ENCODE measurements at places on chromosomes 1 and 21.

DNA sequence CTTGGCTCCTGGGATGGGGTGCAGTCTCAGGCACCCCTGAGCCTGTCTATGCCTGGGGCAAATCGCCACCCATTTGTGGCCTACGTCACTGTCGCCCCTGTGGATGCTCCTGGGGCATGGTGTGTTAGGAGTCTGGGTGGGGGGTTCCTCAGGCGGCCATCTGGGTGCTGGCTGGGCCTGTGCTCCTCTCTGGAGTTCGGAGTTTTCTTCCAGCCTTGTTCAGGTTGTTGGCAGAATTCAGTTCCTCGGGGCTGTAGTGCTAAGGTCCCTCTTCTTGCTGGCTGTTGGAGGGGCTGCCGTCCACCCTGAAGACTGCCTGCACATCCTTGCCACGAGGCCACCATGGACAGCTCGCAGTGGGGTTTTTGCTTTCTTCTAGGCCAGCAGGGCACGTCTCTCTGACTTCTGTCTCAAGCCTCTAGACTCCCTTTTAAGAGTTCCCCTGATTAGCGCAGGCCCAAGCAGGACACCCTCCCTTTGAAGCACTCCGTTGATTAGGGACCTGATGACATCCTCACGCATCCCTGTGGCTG lies 86.7 kb upstream of the C1orf174 start:
- no peak for DNase-seq

DNA sequence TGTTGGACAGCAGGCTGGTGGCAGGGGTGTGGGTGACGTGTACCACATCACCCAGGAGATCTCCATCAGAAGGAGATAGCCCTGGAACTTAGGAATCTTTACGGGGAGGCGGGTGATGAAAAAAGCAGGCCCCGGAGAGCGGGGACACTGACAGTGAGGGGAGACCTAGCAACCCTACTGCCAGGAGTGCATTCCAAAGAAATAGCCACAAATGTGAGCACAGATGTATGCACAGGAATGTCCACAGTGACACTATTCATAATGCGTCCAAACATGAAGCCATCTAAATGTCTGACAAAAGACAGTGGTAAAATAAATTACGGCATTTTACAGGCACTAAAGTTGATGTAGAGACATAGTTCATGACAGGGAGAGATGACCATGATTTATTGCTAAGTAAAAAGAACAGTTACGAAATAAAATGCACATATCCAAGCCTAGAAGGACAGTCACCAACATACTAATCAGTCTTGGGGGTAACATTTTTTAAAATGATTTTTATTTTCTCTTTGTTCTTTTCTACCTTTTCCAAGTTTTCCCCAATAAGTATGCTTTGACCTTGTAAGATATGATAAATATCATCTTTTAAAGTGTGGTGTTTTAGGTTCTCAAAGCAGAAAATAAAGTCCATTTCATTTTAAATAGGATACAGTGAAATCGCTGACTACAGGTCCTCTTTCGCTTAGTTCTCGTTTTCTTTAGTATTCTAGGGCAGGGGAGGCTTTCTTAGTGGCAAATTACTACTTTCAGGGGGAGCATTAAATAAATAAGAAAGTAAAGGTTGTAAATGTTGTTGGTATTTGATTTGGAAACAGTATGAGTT lies 21.3 kb downstream of the CD247 start:
- no peak for DNase-seq

DNA sequence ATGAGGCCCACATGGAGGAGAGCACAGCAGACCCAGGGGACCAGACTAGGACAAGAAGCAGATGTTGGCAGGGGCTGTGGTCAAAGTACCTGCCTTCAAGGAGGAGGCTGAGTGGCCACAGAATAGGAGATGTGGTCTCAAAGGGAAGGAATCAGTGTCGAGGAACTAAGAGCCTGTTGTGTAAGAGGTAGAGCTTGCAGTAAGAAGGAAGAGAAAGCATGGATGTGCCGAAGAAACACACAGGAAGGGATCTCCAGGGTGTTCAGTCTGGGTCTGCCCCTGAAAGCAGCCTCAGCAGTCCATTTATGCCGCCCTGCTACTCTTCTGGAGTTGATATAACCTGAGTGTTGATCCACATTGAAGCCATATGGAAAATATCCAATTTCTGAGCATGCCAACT lies 83.9 kb downstream of the NID1 start:
- no peak for DNase-seq

DNA sequence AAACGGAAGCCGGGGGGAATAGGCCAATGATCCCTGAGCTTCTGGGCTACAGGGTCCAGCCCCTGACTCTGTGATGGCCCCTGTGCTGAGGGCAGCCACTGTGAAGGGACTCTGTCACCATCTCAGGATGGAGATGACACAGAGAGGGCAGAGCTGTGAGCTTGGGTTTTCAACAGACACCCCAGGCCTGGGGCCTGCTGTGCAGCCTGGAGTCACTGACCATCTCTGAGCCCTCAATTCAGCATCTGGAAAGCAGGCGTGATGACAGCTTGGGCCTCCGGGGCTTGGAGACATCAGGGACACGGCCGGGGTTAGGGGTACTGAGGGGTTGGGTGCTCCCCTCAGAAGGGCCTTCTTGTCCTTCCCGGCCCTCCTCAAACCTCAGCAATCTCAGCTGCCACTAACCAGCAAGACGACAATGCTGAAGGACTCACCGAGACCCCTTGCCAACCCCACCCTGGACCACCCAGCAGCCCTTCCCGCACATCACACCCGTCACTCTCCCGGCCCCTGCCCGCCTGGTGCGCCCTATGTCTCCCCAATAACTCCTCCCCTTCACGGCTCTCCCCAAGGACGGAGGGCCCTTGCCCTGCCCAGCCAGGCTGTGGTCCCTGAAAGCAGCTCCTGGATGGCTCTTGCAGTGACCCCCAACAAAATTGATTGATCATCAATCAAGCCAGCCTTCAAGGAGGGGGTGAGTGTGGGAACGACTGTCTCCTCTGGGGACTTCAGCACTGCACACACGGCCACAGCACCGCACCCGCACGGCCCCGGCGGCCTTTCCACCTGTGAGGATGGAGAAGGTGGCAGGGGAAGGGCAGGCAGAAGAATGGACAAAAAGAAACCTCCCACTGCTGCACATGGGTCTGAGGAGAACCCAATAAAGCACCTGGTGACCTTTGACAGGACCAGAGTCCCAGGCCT lies 4.3 kb downstream of the MEGF6 start:
- no peak for DNase-seq

- no peak for DNase-seq
These were observed 13.3 kb downstream of the PMF1 start for GRCh38 chr1:156226116-156226538.

Measured in kidney glomerular epithelial cell (primary cell).